ENCODE measurements at places on chromosomes 13 and 19.
A peak's percentile ranks its signal among the peaks of the same experiment; 100 is the strongest.

GRCh38 chr19:17841810-17842662 lies 5.7 kb downstream of the JAK3 start:
- DNase-seq = peak; percentile 27

DNA sequence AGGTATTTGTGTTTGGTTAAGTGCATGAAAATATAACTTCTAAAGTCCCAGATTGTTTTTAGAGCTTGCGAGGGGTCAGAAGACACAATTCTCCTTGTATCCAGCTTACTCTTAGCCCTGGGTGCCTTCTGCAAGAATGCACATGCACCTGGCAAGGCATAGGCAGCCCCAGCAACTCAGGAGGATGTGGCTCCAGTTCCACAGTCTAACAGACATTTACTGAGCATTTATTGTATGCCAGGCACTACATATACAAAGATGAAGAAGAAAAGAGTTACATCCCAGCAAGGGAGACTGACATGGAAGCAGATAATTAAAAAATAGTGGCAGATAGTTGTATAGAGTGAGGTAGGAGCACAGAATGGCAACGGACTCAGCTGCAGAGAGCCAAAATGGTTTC lies 101.1 kb upstream of the FRY start:
- DNase-seq = no peak

- no peak for DNase-seq
Observed at GRCh38 chr13:34431827-34432581, 510.1 kb upstream of the NBEA start.

- DNase-seq = no peak
Observed at GRCh38 chr13:46172531-46172991, 9.4 kb downstream of the LCP1 start.

DNA sequence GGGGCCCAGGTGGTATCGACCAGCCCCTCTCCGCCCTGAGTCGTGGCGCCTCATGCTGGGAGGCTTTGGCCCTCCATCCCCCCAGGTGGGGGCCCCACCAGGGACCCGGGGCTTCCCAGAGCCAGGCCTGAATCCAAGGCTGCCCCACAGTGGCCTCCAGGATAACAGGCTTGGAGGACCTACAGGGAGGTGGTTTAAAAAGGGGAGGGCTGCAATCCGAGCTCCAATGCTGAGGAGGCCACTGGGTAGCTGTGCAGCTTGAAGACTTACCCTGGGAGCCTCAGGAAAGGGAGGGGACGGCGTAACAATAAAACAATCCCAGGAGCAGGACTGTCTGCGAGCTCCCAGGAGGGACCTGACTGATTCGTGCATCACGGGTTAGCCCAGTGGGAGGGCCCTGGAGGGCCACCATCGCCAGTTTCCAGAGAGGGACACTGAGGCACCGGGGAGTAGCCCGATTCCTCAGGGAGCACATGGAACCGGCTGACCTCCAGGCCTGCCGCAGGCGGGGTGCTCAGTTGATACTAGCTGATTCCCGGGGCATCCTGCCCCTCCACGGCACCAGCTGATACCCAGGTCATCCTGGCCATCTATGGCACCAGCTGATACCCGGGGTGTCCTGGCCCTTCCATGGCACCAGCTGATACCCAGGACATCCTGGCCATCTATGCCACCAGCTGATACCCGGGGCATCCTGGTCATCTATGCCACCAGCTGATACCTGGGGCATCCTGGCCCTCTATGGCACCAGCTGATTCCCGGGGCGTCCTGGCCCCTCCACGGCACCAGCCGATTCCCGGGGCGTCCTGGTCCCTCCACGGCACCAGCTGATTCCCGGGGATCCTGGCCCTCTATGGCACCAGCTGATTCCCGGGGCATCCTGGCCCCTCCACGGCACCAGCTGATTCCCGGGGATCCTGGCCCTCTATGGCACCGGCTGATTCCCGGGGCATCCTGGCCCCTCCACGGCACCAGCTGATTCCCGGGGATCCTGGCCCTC lies 3.7 kb upstream of the C2CD4C start:
- DNase-seq = no peak

GRCh38 chr19:55546822-55547614 lies 1.7 kb upstream of the SBK3 start:
- no peak for DNase-seq

- DNase-seq = no peak
Observed at GRCh38 chr19:6616011-6616410, 25.1 kb upstream of the CD70 start.

GRCh38 chr13:73107481-73107880 lies 48.7 kb downstream of the KLF5 start:
- DNase-seq = no peak

DNA sequence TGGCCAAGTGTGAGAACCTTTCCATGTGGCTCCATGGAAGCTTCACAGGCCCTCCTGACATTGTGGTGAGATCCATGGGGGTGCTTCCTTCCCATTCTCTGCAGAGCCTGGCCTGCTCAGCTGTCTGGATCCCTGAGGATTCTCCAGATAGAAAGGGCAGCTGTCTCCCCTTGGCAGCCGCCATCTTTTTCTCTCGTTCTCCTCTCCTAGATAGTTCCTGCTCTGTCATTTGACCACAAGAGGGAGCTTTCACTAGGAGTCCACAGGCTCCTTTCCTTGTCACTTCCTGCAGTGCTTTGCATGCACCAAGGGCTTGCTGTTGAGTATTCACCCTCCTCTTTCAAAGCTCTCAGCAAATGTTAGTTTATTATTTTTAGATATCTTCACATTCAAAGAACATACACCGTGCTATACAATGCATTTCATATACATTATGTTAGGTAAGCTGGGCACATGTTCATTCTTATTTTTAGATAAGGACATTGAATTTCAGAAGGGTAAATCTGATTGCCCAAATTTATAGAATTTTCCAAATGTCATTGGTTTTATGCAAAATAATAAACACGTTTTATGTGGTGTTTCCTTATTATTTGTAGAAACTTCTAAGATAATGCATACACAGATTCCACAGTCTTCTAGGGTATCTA lies 133.2 kb downstream of the FRY start:
- no peak for DNase-seq

GRCh38 chr19:48872884-48873475 lies 759 bp downstream of the PPP1R15A start:
- no peak for DNase-seq

GRCh38 chr19:21472507-21472906 lies 32.9 kb upstream of the ZNF429 start:
- no peak for DNase-seq

Data from stimulated activated CD8-positive, alpha-beta memory T cell treated with anti-CD3 and anti-CD28 coated beads, Interleukin-4, amount 100 ng/mL, for 1 hour (primary cell).